CD4-positive, alpha-beta memory T cell (primary cell): ENCODE measurements at places on chromosomes 1 and 21. TPM values are rescaled to one million over a fixed set of nuclear protein-coding genes. Genes with fewer than 3 reads are reported as not detected.

- no peak for DNase-seq
Observed at GRCh38 chr1:187638733-187639434, 810.1 kb downstream of the PLA2G4A start.

The MSH4 gene
- 0.80 TPM for total RNA-seq

The PRMT6 gene
- total RNA-seq, result 20.8 TPM

- no peak for DNase-seq
Observed at GRCh38 chr21:43961382-43961909, 50.7 kb upstream of the TRAPPC10 start.

DNA sequence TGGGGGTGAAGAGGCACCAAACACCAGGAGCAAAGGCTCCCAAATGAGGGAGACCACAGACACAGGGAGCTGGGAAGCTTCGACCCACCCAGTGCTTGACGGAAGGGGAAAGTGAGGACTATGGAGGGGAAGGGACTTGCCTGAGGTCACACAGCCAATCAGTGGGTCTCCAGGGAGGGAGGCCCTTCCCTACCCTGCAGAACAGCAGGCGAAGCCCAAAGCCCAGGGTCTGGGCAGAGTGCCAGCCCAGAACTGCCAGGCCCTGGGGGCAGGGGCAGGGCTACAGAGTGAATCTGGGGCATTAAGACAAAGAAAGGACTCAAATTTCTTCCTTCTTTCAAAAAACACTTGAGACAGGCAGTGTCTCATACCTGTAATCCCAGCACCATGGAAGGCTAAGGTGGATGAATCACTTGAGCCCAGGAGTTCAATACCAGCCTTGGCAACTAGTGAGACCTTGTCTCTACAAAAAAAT lies 45.5 kb upstream of the ECE1 start:
- DNase-seq, result no peak

The THEM5 gene
- total RNA-seq, result not detected

GRCh38 chr1:85179522-85179921 lies 21.3 kb downstream of the SYDE2 start:
- no peak for DNase-seq

The FMO4 gene
- total RNA-seq, result 2.7 TPM

GRCh38 chr1:162383091-162383490 lies 1.6 kb downstream of the C1orf226 start:
- no peak for DNase-seq

The SLC35D1 gene
- total RNA-seq, result 17.7 TPM

- DNase-seq, result no peak
Observed at GRCh38 chr1:4053774-4054173, 153.7 kb upstream of the C1orf174 start.

DNA sequence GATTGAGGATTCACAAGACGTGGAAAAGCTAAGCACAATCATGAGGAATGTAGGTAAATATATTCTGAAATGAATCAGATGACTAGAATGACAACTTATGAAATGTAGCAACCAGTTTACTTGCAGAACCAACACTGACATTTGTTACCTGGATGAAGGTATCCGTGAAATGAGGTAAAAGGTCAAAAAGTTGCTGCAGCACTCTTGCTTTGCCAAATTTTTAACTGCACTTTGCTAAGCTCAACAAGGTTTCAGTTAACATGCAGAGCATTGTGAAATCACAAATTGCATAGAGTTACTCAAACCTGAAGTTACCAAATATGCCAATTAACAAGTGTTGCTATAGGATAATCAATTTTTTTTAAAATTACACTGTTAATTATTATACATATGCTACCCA lies 1280.1 kb downstream of the KCNT2 start:
- no peak for DNase-seq

- DNase-seq, result no peak
Observed at GRCh38 chr1:1937061-1937460, 18.0 kb upstream of the TMEM52 start.

The OR10K2 gene
- total RNA-seq, result not detected

The DRAM2 gene
- 37.5 TPM for total RNA-seq

DNA sequence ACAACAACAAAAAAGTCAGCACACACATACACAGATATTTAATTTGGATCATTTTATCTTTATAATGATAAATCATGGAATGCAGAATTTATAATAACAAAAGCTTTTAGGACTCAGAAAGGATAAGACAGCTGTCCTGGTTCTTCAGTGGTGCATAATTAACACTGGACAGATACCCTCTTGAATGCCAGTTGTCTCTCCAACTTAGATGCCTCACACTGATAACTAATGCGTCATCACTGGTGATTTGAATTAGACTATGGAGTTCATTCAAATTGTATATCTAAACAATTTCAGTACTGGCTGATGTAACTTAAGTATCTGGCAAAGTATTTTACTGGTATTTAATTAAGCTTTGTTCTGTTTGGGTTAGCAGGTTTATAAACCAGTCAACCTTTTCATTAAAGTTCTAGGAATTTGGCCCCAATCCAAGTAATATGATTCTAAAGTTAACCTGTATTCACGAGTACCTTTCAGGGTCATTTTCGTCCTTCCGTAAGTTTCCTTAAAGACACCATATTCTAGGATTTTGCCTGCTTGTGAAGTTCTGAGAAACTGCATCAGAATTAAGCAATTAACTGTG lies 1199.5 kb upstream of the TMPRSS15 start:
- DNase-seq, result no peak

- no peak for DNase-seq
Observed at GRCh38 chr1:53336146-53336545, 8.3 kb upstream of the LRP8 start.

- DNase-seq, result no peak
Observed at GRCh38 chr21:30580132-30580531, 10.1 kb downstream of the KRTAP22-2 start.

The CSF3R gene
- 0.87 TPM for total RNA-seq

- no peak for DNase-seq
Observed at GRCh38 chr1:221031458-221032203, 152.4 kb downstream of the HLX start.

The FMO1 gene
- total RNA-seq, result not detected

- DNase-seq, result no peak
Observed at GRCh38 chr1:209956116-209956515, 18.1 kb downstream of the SYT14 start.

DNA sequence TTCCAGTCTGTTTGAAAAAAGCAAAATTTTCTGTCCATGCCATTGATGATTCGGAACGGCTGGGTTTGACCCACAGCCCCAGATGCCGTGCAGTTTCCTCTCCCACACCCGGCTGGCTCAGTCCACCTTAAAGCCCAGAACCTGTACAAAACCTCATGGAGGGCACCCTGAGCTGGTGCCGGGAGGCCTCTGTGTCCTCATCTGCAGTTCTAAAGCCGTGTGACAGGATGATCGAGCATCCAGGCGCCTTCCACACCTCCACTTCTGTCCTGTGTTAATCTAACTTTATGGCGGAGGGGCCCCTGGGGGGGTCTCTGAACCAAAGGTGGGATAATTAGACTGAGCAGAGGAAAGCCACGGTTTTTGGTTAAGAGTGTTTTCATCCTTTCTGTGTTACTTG lies 49.6 kb downstream of the SLC37A1 start:
- DNase-seq, result no peak

GRCh38 chr1:236888126-236888525 lies 93.0 kb downstream of the MTR start:
- DNase-seq, result no peak
